ENCODE measurements at places on chromosomes 1 and 21.

DNA sequence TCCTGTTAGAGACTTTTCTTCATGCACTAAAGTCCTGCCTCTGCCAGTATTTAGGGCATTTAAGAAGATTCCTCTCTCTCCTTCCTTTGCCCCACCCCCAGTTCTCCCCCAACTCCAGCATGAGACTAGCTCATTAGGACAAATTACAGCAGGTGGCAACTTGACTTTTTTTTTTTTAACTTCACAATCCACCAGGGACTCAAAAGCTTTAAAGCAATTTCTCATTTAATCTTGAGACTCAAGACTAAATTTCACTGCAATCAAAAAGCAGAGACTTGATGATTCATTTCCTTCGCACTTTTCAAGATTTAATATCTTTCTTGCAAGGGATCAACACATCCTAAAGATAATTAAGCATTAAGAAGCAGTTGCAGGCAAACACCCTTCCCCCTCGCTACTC lies 74.9 kb downstream of the WLS start:
- no peaks in the 10 kb centered on the region for H3K4me1 ChIP-seq
- H3K4me3 ChIP-seq, result no peak overlapping the region
- H3K36me3 ChIP-seq, result no peaks in the 10 kb centered on the region
- no peak for DNase-seq

DNA sequence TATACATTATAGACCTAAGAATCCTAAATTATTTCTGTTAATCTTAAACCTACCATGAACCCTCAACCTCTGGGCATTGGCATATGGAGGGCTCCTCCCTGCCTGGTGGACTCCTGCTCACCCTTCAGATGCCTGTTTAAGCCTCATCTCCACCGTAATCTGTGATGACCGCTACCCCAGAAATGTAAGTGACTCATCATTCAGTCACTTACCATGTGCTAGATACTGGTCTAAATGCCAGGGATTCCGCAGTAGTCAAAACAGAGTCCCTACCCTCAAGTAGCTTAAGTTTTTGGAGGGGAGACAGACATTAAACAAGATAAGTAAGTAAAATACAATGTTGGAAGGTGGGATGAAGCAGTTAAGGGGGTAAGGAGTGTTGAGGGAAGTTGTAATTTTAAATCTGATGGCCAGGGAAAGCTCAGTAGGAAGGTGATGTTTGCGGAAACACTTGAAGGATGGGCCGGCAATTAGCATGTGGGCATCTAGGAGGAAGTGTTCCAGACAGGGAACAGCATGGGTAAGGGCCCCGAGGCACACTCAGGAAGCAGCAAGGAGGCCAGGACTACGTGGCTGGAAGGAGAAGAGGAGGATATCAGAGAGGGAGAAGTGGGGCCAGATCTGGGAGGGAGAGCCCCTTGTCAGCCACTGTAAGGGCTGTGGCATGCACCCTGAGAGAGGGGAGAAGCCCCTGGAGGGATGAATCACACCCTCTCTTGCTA lies 141.7 kb upstream of the HOOK1 start:
- DNase-seq, result no peak
- no peaks in the 10 kb centered on the region for H3K36me3 ChIP-seq
- peak overlapping the region; percentile 19 for H3K27ac ChIP-seq
- no peaks in the 10 kb centered on the region for H3K27me3 ChIP-seq

- no peaks in the 10 kb centered on the region for H3K4me1 ChIP-seq
- H3K4me3 ChIP-seq, result no peak overlapping the region
- DNase-seq, result no peak
- H3K27me3 ChIP-seq, result no peaks in the 10 kb centered on the region
- no peak overlapping the region for H3K27ac ChIP-seq
- H3K36me3 ChIP-seq, result no peaks in the 10 kb centered on the region
Observed at GRCh38 chr1:158527190-158527815, 26.9 kb downstream of the OR6Y1 start.

DNA sequence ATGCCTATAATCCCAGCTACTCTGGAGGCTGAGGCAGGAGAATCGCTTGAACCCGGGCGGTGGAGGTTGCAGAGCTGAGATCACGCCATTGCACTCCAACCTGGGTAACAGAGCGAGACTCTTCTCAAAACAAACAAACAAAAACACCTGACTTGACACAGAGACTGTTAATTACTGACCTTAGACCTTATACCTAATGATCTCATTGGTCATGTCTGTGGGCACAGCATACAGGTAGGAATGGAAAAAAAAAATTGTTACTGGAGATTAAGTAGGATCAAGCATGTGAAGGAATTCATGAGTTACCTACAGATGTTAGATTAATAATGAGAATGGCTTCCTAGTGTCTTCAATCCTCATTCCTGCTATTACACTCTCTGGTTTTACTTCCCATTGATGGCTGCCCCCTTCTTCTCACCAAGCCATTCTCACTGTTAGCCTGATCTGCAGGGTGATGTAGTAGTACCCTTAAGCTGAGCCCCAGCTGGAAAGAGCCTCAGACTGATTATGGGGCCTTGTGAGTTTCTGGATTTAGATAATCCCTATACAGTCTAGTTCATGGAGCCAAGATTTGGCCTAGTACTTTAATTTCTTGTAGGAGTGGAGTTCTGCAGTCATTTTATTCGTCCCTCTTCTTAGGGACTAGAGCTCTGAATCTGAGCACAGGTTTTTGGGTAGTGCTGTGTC lies 8.8 kb downstream of the TBCE start:
- no peak for DNase-seq
- no peak overlapping the region for H3K27ac ChIP-seq
- H3K36me3 ChIP-seq, result peaks cover 7% of the 10 kb centered on the region
- H3K4me1 ChIP-seq, result no peaks in the 10 kb centered on the region

GRCh38 chr1:80673935-80674597 lies 1126.7 kb upstream of the ADGRL2 start:
- no peak overlapping the region for H3K4me3 ChIP-seq
- H3K4me1 ChIP-seq, result no peaks in the 10 kb centered on the region
- no peaks in the 10 kb centered on the region for H3K36me3 ChIP-seq
- no peak overlapping the region for H3K27ac ChIP-seq
- H3K27me3 ChIP-seq, result no peaks in the 10 kb centered on the region

- H3K36me3 ChIP-seq, result no peaks in the 10 kb centered on the region
- no peak overlapping the region for H3K4me3 ChIP-seq
- no peak for DNase-seq
- H3K4me1 ChIP-seq, result no peaks in the 10 kb centered on the region
Observed at GRCh38 chr21:26433386-26433785, 139.7 kb downstream of the CYYR1 start.

- H3K4me3 ChIP-seq, result no peak overlapping the region
- no peaks in the 10 kb centered on the region for H3K36me3 ChIP-seq
- H3K4me1 ChIP-seq, result no peaks in the 10 kb centered on the region
- no peaks in the 10 kb centered on the region for H3K27me3 ChIP-seq
- H3K27ac ChIP-seq, result no peak overlapping the region
Observed at GRCh38 chr1:177442584-177442983, 271.8 kb downstream of the BRINP2 start.

- no peaks in the 10 kb centered on the region for H3K36me3 ChIP-seq
- no peak overlapping the region for H3K4me3 ChIP-seq
- H3K27ac ChIP-seq, result no peak overlapping the region
Observed at GRCh38 chr1:21618059-21618458, 51.1 kb downstream of the RAP1GAP start.

GRCh38 chr1:199561334-199561733 lies 466.2 kb upstream of the NR5A2 start:
- H3K4me3 ChIP-seq, result no peak overlapping the region
- no peak overlapping the region for H3K27ac ChIP-seq
- no peaks in the 10 kb centered on the region for H3K4me1 ChIP-seq
- H3K27me3 ChIP-seq, result no peaks in the 10 kb centered on the region

DNA sequence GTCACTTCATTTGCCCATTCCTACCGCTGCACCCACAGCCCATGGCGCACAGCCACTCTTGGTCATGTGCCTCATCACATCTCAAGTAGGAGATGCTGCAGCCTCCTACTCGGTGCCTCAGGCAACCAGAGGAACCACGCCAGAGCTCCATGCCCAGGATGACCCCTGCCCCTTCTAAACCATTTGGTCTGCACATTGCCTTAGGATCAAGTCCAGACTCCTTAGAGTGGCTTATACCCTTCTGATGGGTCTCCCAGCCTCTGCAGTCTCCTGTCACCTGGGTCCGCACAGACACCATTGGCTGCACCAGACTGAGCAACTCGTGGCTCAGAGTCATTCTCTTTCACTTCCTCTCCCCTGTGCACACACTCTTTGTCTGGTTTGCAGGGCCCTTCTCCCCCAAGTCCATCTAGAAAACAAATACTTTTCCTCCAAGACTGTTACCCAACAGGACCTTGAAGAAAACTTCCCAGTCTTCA lies 2.2 kb upstream of the ADORA3 start:
- H3K4me1 ChIP-seq, result peaks cover 23% of the 10 kb centered on the region
- no peak overlapping the region for H3K4me3 ChIP-seq
- H3K36me3 ChIP-seq, result no peaks in the 10 kb centered on the region
- peak overlapping the region; percentile 38 for H3K27ac ChIP-seq
- no peaks in the 10 kb centered on the region for H3K27me3 ChIP-seq
- no peak for DNase-seq

DNA sequence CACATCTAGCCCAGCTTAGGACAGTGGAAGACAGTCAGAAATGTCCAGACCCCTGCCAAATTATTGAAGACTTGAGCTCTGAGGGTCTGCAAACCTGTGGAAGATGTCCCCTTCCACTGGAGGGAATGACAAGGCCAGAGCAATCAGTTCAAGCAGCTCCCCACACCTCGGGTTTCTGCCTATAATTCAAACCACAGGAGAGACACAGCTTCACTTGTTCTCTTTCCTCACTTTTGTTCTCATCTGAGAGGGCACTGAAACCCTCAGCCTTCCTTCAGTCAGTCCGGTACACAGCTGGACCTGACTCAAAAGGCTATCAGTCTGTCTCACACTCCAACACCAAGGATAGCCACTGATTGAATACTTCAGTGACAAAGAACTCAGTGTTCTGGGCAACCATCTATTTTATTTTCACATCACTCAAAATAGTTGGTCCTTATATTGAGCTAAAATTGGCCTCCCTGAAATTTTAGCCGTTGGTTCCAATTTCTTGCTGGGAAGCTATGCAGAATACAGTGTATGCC lies 70.1 kb downstream of the TENT5C start:
- no peaks in the 10 kb centered on the region for H3K36me3 ChIP-seq
- H3K4me1 ChIP-seq, result no peaks in the 10 kb centered on the region
- no peak overlapping the region for H3K27ac ChIP-seq
- no peak for DNase-seq
- H3K4me3 ChIP-seq, result no peak overlapping the region

Measured in thymus (tissue), 14 donors.